NCI-H2029 (cell line): ENCODE measurements at places on chromosomes 7 and 10.
A peak's percentile ranks its signal among the peaks of the same experiment; 100 is the strongest.

- DNase-seq = no peak
Measured at GRCh38 chr7:106999023-106999422, 45.5 kb upstream of the PRKAR2B start.

GRCh38 chr10:99431190-99431760, 851 bp upstream of the GOT1 start:
- DNase-seq = peak; percentile 21

DNA sequence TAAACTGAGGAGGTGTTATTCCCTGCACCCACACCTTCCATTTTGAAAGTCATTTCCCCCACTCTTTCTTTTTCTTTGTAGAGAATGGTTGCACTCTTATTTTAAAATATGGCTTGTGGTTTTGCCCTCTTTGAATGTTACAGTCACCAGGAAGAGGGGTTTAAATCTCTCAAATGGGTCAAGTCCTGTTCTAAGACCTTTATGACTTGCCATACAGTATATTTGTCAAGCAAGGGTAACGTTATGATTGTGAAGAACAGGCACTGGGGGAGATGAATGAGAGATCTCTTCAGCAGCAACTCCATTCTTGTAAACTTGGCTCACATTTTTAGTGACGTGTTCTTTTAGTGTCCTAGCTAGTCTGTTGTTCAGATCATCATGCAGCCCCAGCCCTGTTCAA, 634.7 kb downstream of the KCNMA1 start:
- no peak for DNase-seq

DNA sequence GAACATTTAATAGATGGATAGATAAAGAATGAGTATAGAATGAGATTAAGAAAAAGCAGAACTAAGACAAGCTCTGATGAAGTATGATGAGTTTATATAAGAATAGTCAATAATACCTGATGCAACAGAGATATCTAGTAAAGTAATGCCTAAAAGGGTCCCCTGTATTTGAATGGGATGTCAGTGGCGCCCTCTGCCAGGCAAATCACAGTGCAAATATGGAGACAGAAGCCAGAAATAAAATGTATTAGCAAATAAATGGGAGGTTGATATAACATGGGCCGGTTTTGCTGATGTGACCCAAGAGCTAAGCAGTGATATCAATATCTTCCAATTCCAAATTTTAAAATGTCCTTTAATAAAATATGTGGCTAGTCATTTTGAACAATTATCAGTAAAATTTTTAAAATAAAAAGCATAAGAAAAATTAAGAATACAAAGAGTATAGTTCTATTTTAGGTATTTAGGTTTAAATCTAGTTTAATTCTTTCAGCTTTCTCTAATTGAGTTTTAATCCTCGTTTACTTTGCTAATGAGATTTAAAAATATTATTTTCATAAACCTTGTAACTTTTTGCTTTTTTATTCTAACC, 62.6 kb downstream of the ADK start:
- DNase-seq = no peak

DNA sequence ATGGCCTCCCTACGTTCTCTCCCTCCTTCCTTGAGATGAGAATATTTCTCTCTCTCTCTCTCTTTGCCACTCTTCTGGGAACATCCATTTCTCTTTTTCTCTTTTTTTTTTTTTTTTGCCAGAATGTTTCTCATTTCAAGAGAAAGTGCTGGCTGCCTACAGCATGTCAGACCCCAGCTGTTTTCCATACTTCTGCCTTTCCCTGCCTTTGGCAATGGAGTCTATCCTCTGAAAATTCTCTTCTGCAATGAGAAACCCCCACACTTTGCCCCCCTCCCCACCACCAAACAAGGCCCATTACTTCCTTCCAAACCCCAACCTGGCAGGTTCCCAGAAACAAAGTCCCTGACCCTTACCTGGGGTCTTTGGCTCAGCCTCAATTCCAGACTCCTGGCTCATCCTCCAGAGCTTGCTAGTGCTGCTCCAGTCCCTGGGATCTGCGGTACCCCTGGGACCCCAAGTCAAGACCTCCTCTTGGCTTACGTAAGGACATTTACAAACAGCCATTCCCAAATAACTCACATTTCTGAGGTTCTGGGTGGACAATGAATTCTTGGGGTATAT, 17.4 kb upstream of the CCL26 start:
- DNase-seq = no peak

DNA sequence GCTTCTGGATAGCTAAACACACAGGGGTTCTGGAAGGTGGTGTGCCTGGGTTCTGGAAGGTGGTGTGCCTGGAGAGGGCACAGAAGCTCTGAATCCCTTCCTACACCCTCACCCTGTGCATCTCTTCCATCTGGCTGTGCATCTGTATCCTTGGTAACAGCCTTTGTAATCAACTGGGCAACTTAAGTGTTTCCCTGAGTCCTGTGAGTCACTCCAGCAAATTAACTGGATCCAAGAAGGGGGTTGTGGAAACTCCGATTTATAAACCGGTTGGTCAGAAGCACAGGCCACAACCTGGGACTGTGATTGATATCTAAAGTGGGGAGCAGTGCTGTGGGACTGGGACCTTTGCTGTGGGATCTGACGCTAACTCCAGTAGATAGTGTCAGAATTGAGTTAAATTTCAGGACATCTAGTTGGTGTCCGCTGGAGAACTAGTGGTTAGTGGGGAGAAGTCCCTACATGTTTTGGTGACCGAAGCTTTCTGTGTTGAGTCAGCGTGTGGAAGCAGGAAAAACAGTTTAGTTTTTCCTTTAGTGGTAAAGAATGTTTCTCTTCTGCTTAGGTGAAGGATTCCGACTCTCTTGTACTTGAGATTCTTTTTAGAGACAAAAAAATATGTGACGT, 228.1 kb downstream of the BMPER start:
- no peak for DNase-seq

- no peak for DNase-seq
Measured at GRCh38 chr10:3761904-3762303, 23.1 kb downstream of the KLF6 start.

GRCh38 chr7:91434836-91435235, 170.6 kb downstream of the FZD1 start:
- no peak for DNase-seq

GRCh38 chr10:75771606-75772005, 340.2 kb downstream of the LRMDA start:
- no peak for DNase-seq

DNA sequence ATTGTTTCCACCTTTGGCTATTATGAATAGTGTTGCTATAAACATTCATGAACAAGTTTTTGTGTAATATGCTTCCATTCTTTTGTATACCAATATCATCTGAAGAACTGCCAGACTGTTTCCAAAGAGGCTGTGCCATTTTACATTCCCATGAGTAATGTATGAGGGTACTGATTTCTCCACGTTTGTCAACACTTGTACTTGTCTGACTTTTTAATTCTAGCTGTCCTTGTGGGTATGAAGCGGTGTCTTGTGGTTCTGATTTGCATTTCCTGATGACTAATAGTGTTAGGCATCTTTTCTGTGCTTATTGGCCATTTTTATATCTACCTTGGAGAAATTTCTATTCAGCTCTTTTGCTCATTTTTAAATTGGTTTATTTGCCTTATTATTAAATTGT, 52.8 kb downstream of the LSMEM1 start:
- no peak for DNase-seq

DNA sequence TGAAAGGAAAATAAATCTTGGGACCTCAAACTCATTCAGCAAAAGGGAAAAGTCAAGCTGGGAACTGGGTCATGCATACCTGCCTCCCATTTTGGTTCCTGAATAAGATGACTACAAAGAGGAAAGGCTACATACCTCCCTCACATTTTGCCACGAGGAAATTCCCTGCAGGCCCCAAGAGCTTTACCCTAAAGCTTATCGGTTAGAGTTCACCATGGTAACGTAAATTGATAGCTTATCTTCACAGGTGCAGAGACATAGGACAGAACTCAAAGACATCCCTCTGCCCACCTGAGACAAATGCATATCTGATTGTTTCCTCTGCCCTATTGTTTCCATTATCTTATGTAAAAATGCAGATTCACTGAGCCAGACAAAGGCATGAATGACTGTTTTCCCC, 31.5 kb upstream of the GRB10 start:
- no peak for DNase-seq

DNA sequence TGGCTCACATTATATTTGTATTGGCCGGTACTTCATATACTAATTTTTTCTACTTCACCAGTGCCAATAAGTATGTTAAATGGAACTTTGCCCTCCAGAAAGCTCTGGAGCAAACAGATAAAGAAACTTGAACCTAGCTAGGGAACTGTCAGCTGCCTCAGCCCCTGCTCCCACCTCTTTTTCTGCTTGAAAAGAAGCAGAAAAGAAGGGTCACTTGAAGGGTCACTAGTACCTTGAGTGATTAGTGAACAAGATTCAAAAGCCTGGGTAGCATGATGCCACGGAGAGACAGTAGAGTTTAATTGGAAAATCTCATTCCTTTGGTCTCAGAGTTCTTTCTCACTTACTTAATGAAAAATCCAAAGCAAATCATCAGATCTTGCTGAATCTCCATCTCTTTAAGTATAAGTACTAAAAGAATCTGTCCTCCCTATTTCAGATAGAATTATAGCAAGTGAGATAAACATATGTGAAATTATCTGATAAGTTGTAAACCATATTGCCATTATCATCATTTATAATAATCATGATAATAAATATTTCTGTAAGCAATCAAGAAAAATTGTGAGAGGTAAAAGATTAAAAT, 47.7 kb downstream of the PTN start:
- no peak for DNase-seq

- peak; percentile 25 for DNase-seq
Measured at GRCh38 chr10:85645053-85645452, 721.5 kb downstream of the GRID1 start.

- DNase-seq = no peak
Measured at GRCh38 chr10:110353244-110354119, 48.8 kb upstream of the SMNDC1 start.

GRCh38 chr7:111775206-111775605, 212.9 kb upstream of the IMMP2L start:
- DNase-seq = no peak

DNA sequence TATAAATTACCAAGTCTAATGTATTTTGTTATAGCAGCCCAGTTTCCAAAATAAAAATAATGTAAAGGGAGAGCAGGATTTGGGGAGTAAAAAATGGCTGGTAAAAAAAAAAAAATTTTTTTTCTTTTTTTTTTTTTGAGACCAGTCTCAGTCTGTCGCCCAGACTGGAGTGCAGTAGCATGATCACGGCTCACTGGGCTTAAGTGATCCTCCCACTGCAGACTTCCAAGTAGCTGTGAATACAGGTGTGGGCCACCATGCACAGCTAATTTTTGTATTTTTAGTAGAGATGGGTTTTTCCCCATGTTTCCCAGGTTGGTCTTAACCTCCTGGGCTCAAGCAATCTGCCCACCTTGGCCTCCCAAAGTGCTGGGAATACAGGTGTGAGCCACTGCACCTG, 4.8 kb upstream of the LSM8 start:
- no peak for DNase-seq

- no peak for DNase-seq
Measured at GRCh38 chr7:114218283-114218682, 196.3 kb upstream of the FOXP2 start.

DNA sequence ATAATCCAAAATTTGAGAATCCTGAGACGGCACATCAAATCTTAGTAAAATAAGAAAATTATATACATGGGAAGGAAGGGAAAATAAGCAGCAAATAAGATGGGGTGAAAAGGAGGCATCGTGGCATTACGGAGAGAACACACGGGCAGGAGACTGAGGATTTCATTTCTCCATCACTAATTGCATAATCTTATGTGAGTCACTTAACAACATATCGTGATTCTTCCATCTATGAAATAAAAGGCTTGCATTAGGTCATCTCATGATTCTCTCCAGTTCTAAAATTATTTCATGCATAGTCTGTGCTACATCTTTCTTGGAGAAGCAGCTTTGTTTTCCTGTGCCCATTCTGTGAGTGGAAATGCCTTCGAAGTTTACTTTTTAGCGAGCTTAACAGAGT, 288.7 kb downstream of the LRMDA start:
- DNase-seq = no peak

- DNase-seq = no peak
Measured at GRCh38 chr10:13712837-13713581, 126.2 kb downstream of the PRPF18 start.

DNA sequence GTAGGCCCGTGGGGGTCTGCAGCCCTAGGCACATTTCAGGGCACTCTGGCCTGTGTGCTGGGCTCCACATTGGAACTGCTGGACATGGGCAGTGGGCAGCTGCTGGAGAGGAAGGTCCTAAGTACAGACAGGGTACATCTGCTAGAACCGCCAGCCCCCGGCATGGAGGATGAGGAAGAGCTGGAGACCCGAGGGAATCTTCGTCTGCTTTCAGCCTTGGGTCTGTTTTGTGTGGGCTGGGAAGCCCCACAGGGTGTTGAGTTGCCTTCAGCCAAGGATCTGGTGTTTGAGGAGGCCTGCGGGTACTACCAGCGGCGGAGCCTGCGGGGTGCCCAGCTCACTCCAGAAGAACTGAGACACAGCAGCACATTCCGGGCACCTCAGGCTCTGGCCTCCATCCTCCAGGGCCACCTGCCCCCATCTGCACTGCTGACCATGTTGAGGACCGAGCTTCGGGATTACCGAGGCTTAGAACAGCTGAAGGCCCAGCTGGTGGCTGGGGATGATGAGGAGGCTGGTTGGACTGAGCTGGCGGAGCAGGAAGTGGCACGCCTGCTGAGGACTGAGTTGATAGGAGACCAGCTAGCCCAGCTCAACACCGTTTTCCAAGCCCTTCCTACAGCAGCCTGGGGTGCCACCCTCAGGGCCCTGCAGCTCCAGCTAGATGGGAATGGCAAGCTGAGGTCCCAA, 1.4 kb downstream of the HPS6 start:
- no peak for DNase-seq

DNA sequence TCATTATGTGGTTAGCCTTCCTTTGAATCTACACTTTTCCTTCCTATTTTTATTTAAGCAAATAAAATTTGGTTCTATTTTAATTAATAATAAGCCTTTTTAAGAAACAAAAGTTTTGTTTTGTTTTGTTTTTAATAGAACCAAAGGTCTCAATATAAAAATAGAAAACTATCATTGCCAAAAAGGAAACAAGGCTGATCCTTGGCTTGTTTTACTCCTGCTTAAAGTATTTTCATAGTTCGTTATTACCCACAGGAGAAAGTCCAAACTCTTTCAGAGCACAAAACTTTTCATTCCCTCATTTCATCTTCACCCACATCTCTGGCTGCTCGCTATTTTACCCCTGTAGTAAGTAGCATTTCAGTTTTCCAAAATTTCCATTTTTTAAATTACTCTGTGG, 374.8 kb downstream of the SEMA3D start:
- no peak for DNase-seq

DNA sequence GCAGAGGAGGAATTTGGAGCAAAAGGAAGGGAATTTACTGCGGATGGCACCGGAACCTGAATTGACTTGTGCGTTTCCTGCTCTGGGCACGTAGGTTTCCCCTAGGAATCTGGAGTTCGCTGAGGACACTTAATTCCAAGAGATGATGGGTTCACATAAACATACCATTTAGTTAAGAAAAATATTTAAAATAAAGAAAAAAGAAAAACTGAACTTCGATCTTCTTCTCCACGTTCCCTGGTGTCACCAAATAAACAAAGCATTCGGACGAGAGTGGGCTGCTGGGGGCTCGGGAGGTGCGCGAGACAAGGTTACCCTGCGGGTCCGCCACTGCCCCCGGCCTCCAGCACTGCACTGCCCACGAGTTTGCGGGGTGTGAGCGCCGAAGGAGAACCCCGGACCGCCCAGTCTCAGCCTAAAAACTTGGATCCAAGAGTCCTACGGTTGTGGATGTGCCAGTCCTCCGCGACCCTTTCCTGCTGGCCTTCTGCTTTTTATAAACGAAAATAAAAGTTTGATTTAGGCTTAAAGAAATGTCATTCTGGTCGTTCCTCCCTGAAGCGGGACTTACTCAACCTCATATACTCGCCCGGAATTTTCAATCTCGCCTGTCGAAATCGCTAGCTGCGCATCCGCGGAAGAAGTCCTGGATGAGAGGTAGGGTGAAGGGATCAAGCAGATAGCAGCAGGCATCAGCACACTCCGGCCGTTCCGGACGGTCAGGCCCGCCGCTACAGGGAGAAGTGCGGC, 30.3 kb downstream of the SKIDA1 start:
- no peak for DNase-seq
